ENCODE measurements at places on chromosomes 1 and 21.

- peak; percentile 54 for DNase-seq
Measured at GRCh38 chr1:179955287-179955680, 674 bp downstream of the CEP350 start.

DNA sequence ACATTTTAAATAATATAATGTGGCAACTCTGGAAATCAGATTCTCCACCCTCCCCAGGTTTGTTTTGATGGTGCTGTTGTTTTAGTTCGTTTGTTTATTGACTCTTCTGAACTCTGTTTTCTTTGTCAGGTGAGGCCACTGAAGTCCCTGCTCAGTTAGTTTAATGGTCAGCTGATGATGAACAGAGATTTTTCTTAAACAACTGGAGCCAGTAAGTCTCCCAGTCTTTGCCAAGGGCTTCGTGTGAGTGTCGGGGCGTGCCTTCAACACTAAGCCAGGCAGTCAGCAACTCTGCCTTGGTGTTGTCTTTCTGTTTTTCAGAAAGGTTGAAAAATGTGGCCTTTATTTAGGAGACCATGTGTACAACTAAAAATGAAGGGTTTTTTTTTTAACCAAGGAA lies 58.9 kb downstream of the TEX35 start:
- no peak for DNase-seq

DNA sequence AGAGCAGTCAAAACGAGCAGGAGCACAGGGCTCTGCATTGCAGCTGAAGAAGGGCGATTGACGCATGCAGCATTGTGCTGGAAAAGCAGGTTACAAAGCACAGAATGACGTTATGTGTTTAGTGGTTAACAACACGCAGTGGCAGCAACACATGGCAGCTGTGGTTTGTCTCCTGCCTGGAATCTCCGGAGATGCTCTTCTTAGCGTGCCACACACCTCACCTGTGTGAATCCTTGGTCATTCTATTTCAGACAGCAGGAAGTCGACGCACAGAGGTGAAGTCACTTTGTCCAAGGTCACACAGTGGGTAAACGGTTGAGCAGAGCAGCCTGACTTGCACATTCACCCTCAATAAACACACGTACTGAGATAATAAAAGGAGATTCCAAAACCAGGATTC lies 14.7 kb downstream of the OBSCN start:
- DNase-seq = no peak

- no peak for DNase-seq
Measured at GRCh38 chr1:208257351-208257750, 13.2 kb upstream of the PLXNA2 start.

DNA sequence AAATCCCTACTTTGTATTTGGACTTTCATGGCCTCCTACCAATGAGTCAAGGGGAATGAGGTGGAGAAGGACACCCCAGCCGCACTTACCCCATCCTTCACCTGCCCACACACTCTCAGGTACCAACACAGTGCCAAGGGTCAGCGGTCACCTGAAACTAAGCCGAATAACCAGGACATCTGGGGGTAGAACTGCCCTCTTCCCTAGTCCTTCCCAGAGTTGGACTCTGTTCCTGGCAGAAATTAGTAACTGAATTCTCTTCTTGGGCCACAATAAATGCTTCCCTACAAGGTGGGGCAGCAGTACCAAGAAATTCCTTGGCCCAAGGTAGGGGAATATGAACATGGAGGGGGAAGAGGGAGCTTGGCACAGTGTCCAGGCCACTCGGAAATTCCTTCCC lies 7.3 kb downstream of the SLC45A3 start:
- no peak for DNase-seq

DNA sequence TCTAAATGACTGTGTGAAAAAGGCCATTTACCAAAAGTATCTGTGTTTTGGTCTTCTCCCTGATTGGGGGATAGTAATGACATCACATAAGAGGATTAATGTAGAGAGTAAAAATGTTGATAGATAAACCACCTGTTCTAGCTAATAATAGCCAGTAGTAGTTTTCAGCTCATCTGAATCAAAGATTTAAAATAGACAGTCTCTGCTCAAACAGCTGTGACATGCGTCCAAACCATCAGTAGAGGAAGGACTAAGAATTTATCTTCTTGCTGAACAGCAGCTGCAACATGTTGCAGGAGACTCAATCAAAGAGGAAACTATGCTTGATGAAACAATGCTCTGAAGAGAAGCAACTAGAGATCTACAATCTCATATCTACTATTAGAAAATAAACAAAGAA lies 21.4 kb downstream of the TMPRSS15 start:
- no peak for DNase-seq

DNA sequence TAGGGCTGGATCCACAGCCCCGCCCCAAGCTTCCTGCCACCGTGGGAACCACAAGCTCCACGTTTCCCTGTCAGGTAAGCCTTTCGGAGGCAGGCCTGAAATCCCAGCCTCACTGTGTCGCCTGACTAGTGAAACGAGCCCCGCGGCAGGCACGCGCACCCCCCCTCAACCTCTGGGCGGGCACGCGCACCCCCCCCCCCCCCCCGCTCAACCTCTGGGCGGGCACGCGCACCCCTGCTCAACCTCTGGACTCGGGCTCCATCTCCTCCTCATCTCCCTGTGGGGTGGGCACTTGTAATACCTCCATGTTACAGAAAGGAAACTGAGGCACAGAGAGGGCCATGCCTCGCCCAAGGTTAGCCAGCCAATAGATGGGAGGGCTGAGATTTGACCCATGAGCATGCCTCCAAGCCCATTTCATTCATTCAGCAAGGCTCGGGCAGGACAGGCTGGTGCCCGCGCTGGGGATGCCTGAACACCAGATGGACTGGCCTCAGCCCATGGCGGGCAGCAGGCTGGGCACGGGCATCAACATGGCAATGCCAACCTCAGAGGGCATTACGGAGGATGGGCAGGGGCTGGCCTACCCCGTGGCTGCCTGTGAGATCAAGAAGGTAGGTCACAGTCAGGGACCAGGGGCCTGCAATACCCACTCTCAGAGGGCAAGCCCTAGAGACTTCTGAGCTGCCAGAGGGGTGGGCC lies 4.7 kb downstream of the CFAP410 start:
- no peak for DNase-seq

GRCh38 chr1:98322966-98323365 lies 338.6 kb upstream of the SNX7 start:
- no peak for DNase-seq

DNA sequence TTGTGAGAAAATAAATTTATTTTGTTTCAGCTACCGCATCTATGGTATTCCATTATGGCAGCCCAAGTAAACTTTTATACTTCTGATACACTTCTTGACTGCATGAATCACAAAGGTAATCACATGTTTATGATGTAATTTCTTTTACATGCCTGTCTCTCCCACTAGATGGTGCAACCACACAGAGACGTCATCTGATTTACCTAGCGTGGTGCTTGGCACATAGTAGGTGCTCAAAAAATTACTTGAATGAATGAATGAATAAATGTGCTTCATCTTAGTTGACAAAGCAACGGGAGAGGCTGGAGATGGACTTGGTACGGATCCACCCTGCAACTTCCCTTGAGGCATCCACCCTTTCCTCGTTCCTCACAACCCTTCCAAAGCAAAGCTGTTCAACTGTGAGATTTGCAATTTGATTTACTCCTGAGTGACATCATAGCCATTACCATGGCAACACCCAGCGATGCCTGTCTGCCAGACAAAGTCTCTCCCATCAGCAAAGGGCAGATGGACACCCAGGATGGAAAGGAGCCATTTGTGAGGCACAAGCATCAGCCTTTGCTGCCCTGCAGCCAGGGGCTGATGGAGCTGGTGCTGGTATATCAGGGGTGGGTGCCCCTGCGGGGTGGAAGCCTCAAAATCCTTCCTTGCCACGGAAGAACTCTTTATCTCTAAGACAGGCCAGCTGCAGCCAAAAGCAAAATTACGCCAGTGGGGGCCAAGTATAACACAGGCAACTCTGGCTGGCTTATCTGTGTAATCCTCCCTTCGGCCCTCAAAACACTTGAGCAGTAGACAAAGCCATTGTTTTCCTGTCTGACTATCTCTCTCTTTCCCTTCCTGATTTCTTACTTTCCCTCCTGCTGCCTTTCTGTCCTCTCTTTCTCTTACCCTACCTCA lies 18.9 kb upstream of the VWA5B1 start:
- no peak for DNase-seq

GRCh38 chr1:42937836-42938644 lies 20.6 kb downstream of the SLC2A1 start:
- no peak for DNase-seq

DNA sequence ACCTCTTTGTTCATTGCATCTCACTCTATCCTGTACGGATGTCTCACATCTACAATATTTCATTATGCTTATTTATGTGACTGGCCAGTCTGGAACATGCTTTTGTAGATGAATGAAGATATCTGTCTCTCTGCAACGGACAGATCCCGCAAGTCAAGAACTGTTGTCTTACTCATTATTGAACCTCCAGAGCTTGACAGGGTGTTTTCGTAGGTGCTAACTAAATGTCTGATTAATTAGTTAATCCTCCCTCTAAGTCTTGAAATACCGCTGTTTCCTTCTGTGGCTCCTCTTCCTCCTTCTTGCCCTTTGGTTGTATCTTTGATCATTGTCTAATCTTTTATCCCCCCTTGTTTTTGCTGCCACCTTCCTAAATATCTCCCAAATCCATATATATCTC lies 3.2 kb upstream of the C1orf162 start:
- no peak for DNase-seq

- DNase-seq = peak; percentile 55
Measured at GRCh38 chr1:86487131-86487810, 18.5 kb downstream of the CLCA1 start.

- no peak for DNase-seq
Measured at GRCh38 chr1:193929374-193930033, 743.1 kb upstream of the B3GALT2 start.

GRCh38 chr1:65503427-65503826 lies 83.0 kb downstream of the LEPR start:
- DNase-seq = peak; percentile 34

DNA sequence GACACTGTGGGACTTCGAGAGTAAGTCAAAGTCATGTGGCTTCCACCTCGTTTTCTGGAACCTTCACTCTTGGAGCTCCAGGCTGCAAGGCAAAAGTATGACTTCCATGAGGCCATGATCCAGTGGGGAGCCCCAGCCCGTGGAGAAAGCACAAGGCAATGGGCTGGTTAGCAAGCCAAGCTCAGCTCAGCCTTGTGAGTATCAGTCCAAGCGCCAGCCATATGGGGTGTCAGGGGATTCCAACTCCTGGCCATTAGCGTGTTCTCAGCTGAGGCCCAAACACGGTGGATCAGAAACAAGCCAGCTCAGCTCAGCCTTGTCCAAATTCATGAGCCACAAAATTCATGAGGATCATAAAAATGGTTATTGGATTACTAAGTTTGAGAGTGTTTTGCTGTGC lies 261.0 kb downstream of the RHOU start:
- no peak for DNase-seq

DNA sequence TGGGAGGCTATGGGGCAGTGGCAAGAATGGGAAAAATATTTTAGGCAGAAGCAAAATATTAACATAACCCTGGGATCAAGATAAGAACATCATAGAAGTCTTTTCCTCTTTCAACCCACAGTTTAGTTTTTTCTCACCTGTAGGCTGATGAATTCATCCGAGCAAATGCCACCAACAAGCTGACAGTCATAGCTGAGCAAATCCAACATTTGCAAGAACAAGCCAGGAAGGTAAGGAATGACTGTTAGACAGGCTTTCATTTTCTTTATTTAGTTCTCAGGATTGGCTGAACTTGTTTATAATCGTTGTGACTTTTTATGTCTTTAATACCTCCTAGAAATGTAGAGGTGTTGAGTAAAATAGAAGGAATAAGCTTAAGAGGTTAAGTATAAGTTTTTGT lies 6.4 kb downstream of the C1orf50 start:
- DNase-seq = no peak

- no peak for DNase-seq
Measured at GRCh38 chr1:180778782-180779398, 133.8 kb upstream of the KIAA1614 start.

DNA sequence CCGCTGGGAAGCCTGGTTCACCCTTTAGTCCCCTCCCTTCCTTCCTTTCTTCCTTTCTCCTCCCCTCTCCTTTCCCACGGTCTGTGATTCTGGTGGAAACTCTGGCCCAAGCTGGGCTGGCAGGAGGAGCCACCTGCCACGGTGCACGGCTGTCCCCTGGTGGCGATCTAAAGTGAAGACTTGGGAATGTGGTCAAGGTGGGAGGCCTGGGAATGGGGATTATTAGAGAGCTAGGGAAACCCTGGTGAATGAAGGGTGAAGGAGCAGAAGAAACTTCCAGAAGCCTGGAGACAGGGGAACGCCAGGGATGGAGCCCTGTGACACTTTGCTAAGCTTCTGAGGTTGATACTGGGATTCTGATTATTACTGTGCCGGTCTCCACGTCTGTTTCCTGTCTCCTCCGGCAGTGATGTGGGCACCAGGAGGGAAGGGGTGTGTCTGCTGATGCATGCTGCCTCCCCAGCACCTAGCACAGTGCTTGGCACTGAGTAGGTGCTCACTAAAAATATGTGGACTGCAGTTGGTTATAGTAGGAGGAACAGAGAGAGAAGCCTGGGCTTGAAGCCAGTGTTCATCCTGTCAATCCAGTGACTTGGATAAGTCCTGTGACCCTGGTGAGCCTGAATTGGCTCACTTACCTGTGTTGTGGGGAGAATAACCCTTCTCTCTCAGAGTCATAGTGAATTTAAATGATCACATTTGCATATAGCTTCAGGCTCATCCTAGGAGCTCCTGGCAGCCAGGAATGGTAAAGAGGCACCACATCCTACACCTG lies 71.2 kb upstream of the NBPF3 start:
- DNase-seq = peak; percentile 84

DNA sequence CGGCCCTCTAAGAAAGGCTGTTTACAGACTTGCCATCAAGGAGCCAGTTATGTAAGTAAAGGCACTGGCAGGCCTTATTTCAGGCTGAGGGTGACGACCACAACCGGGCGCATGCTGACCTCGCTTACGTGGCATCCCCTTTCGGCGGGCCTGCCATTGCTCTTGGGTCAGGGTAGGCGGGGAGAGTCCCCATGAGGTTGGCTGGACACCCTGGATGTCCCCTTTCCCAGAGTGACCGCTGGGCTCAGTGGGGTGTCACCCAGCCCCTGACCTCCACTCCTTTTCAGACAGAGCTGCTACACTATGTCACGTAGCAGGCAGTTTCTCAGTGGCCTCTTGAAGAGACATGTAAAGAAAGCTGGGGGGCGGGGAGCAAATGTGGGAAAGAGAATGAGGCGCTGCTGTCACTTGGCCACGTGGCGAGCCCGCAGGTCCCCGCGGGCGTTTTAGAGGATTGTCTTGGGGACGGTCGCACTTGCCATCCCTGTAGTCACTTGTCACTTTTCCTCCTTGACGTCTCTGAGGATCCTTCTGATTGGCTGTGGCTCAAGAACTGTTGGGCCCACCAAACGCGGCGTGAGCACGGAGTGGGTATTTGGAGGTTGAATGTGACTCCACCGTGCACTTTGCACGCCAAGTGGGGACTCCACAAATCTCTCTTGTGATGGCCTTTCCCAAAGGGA lies 42.2 kb downstream of the SLC37A1 start:
- no peak for DNase-seq

- peak; percentile 83 for DNase-seq
Measured at GRCh38 chr21:34640858-34641257, 25.9 kb upstream of the RCAN1 start.

GRCh38 chr1:39105841-39106765 lies 80.0 kb downstream of the NDUFS5 start:
- peak; percentile 74 for DNase-seq

GRCh38 chr1:29629814-29630516 lies 393.6 kb downstream of the PTPRU start:
- DNase-seq = no peak

Measured in mesenchymal stem cell (in vitro differentiated cells and primary cell).